Stimulated activated CD8-positive, alpha-beta memory T cell treated with anti-CD3 and anti-CD28 coated beads, Interleukin-4, amount 100 ng/mL, for 4 hours (primary cell): ENCODE measurements at places on chromosomes 3 and 15.

DNA sequence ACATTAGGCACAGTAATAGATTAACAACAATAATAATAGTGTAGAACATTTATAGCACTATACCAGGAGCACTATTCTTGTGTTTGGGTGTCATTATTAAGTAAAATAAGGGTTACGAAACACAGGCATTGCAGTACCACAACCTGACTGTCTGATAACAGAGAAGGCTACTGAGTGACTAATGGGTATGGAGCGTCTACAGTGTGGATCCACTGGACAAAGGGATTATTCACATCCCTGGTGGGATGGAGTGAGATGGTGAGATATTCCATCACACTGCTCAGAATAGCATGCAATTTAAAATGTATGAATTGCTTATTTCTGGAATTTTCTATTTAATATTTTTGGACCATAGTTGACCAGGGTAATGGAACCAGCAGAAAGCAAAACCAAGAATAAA lies 18.2 kb downstream of the MINDY4B start:
- no peak for DNase-seq

DNA sequence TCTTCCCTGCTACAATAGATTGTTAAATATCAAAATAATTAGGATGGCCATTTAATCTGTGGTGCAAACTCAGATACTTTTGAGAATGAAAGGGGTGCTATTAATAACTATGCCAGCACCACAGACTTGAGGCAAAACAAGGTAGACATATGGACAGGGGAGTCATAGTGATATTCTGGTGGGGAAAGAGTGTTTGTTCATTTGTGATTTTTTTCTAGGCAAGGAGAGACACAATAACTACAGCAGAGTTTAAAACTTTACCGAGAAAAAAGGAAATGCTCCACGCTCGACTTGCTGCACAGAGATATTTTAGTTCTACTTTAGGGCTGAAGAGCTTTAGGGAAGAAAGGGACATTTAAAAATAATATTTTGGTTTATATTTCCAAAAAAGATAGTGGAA lies 611.2 kb upstream of the GRM7 start:
- DNase-seq: no peak

DNA sequence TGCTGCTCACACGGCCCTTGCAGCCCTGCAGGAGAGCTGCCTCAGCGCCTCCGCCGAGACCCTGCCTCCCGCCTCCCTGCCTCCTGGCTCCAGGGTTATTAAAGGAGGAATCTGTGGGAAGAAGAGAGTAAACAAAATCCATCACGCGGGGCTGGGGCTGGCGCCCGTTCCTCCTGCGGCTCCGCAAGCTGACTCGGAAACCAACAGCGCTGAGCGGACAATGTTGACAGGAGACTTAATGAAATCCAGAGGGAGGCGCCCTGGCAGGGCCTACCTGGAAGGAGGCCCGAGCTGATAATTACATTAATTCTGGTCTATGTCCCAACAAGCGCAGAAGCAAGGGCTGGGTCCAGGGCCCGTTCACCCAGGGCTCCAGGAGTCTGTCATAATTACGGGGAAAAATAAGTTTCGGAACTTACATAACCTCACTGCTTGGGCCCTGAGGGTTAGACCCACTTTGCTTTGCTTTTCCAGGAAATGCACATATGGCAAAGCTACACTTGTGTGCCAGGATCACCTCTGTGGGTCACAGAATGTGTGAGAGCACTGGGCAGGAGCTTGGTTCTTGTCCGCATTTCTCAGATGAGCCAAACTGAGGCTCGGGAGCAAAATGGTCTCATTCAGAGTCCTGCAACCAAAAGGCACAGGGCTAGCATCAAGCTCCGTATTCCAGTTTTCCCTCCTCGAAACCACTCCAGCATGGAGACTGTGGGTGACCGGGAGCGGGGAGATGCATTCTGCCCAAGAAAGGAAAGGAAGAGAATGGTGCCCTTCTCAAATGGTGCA lies 43.8 kb upstream of the SLC6A6 start:
- DNase-seq: no peak

DNA sequence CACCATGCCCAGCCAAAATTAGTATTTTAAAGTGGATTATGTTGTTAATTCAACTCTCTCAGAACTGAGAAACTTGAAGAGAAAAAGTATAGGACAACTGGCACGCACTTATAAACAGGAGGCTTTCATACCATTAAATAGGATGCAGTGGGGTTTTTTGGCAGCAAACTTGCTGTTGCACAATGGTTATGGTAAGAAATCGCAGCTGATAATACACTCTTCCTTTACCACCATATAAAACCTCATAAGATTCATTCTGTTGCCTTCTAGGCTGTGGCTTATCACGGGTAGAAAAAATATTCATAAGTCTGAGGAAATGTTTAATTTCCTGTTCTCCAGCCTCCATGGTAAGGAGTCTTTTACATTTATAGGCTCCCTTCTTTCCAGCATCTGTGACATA lies 95.3 kb downstream of the TMCO5A start:
- DNase-seq: no peak

DNA sequence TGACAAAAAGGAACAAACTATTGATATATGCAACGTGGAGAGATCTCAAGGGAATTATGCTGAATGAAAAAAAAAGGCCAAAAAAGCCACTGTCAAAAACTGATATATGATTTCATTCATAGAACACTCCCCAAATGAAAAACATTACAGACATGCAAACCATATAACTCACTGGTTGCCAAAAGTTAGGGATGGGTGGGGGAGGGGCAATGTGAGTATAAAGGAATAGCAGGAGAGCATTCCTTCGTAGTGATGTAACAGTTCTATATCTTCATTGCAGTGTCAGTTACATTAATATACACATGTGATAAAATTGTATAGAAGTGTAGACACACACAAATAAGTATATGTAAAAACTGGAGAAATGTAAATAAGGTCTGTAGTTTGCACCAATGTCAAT lies 12.2 kb downstream of the GBE1 start:
- DNase-seq: no peak

GRCh38 chr3:119700269-119700919 lies 2.4 kb upstream of the CFAP91 start:
- no peak for DNase-seq

GRCh38 chr3:149736175-149736952 lies 15.9 kb downstream of the COMMD2 start:
- DNase-seq: no peak

DNA sequence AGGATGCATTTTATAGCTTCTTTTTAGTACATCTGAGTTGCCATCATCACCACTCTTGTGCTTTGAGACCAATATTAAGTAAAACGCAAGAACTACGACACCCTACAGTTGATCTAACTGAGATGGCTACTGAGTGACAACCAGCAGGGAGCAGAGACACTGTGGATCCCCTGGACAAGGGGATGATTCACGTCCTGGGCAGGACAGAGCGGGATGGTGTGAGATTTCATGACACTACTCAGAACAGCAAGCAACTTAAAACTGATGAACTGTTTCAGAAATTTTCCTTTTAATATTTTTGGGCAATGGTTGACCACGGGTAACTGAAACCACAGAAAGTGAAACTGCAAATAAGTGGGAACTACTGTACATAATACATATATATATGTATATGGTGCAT lies 299.2 kb downstream of the ADAMTS17 start:
- DNase-seq: no peak

DNA sequence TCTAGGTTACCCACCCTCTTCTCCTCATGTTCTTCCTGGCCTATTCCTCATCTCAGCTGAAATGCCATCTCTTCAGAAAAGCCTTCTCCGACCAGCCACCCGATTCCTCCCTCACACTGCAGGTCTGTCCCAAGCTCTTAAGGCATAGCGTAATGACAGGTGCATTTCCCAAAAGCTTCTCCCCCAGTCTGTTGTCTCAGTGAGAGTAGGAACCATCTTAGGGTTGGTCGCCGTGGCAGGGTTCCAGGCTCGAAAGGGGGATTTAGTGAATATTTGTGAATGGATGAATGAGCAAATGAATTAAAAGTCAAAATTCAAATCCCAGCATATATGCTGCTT lies 78.6 kb downstream of the TOP2B start:
- no peak for DNase-seq

DNA sequence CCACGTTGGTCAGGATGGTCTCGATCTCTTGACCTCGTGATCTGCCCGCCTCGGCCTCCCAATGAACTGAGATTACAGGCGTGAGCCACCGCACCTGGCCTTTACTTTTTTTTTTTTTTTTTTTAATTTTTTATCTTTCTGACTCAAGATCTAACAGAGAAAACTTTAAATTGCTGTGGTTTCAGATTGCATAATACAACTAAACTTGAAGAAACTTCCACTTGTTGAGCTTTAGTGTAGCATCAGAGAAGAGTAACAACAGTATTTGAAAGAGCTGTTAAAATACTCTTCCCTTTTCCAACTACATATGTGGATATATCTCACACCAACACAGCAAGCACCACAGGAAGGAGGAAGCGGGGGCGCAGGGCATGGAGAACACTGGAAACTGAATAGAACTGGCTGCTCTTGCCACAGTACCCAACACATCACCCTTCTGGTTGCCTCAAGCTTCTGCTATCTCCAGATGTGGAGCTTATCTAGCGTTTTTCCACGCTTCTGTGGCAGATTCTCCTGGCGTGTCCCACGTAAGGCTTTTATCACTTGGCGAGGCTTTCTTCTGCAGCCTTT lies 45.4 kb downstream of the MAP6D1 start:
- DNase-seq: no peak

- no peak for DNase-seq
Observed at GRCh38 chr3:23796518-23796917, 9.2 kb upstream of the UBE2E1 start.

DNA sequence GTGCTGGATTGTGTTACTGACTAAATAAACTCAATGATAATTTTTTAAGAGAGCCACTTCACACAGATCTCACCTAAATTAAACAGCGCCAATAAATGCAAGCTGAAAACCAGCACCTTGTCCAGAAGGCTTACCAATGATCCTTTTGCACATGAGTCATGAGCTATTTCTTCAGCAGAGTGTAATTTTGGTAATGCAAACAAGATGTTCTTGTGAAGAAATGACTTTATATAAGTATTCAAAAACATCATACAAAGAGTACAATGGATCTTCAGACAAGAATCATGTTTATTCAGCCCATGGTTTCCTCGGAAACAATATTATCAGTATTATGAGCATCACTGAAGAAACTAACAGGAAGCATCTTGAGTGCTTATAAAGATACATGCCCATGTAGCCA lies 263.8 kb upstream of the UBE2E2 start:
- DNase-seq: no peak

GRCh38 chr15:42066764-42067415 lies 27.5 kb downstream of the PLA2G4D start:
- DNase-seq: no peak

GRCh38 chr3:25151903-25152295 lies 276.2 kb upstream of the RARB start:
- no peak for DNase-seq

- DNase-seq: no peak
Observed at GRCh38 chr3:37183976-37184375, 9.6 kb upstream of the LRRFIP2 start.

- no peak for DNase-seq
Observed at GRCh38 chr3:17032407-17033034, 147.8 kb downstream of the PLCL2 start.

GRCh38 chr15:69795601-69796000 lies 302.1 kb downstream of the TLE3 start:
- DNase-seq: no peak

DNA sequence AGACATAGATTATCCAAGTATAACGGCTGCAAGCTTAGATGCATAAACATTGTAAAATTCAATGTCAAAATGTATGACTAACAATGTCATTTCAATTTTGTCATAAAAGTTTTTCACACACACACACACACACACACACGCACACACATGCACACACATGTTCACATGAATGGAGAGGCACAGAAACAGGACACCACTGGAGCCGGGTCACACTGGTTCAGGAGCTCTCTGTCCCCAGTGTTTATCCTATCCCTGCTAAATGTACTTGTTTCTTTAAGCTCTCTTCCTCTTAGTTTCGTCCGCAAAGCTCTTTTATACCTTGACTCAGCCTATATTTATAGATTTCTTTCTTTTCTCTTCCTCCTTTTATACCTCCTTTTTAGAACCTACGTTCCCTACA lies 249.9 kb downstream of the CADPS start:
- no peak for DNase-seq

DNA sequence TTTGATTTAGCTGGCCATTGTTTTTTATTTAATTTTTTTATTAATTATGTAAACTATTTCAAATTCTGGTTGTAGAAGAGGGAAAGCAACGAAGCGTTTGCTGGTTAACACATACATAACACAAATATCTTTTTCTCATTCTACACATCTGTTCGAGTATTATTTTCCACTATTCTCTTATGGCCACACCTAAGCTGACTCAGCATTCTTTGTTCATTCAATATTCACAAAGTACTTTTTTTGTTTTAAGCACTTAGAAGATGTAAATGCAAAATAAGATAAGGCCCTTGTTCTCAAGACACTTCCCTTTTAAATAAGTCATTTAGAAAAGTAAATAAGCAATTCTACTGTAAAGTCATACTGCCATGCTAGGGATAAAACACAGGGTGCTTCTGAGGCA lies 45.4 kb downstream of the CADM2 start:
- DNase-seq: no peak

GRCh38 chr15:72994534-72995177 lies 57.6 kb upstream of the NEO1 start:
- no peak for DNase-seq

DNA sequence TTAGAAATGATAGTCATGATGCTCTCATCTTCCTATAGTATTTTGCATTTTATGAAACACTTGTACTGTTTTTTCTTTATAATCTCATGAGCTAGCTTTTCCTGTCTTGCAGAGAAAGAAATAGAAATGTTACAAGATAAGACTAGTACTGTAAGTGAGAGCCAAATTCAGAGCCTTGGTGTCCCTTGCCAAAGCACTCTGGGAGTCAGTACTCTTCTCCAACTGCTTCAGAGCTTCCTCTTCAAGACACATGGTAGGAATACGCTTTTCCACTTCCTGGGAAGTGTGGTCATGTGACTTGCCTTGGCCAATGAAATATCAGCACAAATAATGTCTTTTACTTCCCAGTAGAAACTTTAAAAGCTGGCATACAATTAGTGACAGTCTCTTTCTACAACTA lies 112.4 kb downstream of the SEMA6D start:
- DNase-seq: no peak

DNA sequence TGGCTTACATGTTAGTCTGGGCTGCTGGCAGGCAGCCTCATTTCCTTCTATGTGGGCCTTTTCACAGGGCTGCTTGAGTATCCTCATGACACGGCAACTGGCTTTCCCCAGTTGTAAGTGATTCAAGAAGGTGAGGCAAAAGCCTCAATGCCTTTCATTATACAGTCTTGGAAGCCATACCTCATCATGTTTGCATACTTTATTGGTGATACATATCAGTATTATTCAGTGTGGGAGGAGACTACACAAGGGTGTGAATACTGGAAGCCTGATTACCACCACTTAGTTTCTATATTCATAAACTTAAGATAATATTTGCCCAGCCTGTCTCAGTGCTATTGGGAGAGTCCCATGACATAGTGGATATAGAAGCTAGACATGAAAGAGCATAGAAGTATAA lies 346.8 kb downstream of the SOX2 start:
- DNase-seq: no peak

- DNase-seq: no peak
Observed at GRCh38 chr15:80380154-80380553, 24.0 kb upstream of the ARNT2 start.
